ENCODE measurements at places on chromosomes 1 and 21.

DNA sequence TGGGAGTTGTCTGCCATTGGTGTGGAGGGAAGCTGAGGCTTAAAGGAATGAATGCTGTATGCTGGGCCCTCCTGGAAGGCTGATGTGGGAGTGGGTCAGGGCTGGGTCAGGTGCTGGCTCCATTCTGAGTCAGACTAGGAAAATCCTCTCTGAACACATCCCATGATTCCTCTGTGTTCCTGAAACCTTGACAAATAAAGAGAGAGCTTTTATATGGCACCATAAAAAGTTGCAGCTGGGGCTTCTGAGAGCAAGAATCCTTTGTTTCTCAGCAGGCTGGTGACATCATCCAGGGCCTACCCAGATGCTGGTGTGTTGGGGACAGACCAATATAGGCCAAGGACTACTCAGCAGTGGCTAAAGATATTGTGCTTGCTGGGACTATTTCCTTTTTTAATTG lies 27.8 kb upstream of the NFASC start:
- no peak for DNase-seq

DNA sequence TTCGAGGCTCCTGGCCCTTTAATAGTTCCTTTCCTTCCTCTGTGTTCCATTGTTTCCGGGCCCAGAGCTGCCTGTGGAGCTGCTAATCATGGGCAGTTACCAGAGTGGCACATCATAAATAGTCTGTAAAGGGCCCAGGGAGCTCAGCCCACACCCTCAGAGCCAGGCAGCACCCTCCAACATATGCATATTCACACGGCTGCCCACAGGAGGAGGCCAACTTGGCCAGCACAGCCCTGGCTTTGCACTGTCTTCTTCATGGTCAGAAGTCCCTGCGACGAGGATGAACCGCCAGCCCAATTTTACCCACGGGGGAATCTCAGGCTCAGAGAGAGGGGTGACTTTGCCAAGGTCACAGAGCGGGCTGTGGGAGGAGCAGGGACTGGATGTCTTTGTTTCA lies 172.5 kb downstream of the TRABD2B start:
- DNase-seq, result no peak

DNA sequence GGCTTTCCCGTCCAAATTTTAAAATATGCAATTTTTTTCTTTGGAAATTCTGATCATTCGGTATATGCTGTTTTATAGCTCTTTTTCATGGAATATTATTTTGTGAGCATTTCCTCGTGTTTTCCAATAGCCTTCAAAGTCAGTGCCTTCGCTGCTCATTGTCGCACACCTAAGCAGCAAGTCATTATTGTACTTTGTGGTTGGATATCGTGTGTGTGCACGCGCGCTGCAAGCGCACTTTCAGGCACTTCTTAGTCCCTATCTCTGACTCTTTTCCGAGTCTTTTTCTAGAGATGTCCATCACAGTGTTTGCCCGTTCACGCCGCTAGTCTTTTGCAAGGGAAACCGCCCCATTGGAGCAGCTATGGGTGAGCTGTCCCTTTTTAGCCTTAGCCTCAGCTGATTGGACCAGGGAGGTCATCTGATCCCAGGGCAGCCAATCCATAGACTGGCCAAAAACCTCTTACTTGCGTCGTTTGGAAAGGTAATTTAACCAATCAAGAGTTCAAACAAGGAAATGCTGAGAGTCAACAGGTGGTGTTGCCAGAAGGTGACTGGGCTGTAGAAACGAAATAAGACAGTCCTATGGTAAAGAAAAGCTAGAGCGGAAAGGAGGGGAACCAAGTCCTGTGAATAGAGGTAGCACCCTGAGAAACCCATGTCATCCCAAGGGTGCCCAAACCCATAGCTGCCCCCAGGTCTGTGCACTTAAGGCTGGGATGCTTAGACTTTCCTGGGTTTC lies 710 bp upstream of the HYI start:
- DNase-seq, result peak; percentile 35

DNA sequence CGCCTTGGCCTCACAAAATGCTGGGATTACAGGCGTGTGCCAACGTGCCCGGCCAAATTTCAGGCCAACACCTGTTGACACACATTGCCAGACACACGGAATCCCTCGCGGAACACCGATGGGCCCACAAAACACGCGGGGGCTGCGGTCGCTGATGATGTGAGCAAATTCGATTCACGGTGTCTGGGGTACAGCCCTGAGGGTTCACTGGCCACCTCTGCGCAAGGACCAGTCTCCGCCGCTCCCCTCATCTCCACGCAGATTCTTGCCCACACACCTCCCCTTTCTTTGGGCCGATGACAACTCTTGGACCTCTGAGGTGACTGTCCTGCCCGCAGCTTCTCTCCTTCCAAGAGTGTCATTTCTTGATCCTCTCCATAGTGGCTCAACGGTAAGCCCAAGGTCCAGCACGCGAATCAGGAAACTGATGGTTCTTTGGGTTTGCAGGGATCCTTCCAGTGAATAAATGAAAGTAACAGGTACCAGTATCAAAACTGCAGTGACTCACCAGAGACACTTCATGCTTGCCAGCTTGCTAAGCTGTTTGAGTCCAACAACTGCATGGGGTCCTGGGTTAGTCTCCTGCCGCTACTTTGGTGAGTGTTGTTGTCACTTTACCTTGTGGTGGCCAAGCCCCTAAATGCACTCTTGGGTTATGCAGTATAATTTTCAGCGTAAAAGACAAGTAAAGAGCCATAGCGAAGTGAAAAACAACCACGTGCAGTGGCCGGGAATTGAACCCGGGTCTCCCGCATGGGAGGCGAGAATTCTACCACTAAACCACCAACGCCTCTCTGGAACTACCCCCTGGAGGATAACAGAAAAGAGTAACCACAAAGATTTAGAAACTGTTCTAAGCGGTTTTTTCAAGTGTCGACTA lies 11.0 kb upstream of the RNU1-3 start:
- DNase-seq, result no peak

GRCh38 chr1:37458551-37458950 lies 15.8 kb upstream of the ZC3H12A start:
- no peak for DNase-seq

DNA sequence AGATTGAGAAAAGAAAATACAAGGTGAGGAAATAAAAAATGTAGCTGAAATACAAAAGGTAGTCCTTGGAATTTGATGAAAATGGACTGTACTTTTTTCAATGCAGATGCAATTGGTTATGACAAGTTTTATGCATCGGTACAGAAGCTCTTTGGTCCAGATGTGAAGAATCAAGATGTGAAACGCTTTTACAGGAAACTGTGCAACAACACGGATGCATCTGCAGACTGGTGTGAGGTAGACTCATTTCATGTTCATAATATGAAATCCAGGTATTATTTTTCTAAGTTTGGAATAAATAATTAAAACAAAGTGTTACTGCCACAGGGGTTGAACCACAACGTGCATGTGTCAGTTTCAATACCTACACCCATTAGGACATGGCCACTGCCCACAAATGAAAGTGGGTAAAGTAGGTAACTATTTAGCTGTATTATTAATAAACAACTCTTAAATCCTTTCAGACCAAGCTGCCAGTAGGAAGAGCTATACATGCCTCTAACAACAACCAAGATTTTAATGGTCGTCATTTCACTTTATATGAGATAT lies 8.4 kb downstream of the WDR64 start:
- DNase-seq, result no peak

- DNase-seq, result no peak
These were observed 15.8 kb upstream of the RIPPLY3 start for GRCh38 chr21:36990508-36991205.

- DNase-seq, result no peak
These were observed 12.2 kb upstream of the ID3 start for GRCh38 chr1:23571465-23571864.

- DNase-seq, result no peak
These were observed 4.6 kb downstream of the SLC37A1 start for GRCh38 chr21:42518215-42518614.

DNA sequence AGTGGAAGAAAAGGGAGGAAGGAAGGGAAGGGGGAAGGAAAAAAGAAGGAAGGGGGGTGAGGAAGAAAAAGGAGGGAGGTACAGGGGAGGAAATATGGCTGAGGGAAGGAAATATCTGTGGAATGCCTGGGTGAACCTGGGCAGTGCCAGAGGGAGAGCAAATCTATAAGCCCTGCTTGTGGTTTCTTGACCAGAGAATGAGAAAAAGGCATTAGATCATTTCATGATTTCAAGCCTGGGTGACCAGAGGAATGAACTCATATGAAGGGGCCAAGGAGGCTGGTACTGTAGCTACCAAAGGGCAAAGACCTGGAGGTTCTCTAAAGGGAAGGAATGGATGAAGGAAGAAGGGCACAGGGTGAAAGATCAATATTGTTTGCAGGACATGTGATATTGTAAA lies 31.4 kb downstream of the GNG12 start:
- no peak for DNase-seq

GRCh38 chr1:86848654-86849053 lies 65.3 kb downstream of the SELENOF start:
- no peak for DNase-seq

- DNase-seq, result no peak
These were observed 115.4 kb upstream of the TIAM1 start for GRCh38 chr21:31459457-31459856.

DNA sequence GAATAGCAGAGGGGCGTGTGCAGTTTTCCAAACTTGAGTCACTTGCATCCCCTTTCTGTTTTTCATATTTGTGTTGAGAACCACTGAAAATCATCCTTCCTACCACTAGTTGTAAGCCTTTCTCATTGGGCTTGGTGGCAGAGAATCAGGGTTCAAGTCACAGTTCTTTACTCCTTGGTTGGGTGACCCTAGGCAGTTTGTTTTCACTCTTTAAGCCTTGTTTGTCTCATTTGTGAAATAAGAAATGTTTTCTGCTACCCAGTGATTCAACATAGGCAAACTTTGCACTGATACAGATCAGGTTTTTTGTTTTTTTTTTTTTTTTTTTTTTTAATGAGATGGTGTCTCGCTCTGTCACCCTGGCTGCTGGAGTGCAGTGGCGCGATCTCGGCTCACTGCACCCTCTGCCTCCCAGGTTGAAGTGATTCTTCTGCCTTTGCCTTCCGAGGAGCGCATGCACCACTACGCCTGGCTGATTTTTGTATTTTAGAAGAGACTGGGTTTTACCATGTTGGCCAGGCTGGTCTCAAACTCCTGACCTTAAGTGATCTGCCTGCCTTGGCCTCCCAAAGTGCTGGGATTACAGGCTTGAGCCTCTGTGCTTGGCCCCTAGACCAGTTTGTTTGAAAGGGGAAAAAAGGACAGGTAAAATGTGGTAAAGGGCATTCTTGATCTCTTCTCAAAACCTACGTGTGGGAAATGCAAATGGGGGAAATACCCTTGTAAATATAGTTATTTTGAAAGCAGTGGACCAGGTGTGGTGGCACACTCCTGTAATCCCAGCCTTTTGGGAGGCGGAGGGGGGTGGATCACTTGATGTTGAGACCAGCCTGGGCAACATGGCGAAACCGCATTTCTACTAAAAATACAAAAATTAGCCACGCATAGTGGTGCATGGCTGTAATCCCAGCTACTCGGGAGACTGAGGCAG lies 3.2 kb downstream of the CLIC4 start:
- DNase-seq, result no peak

GRCh38 chr1:20472121-20472520 lies 13.9 kb downstream of the CAMK2N1 start:
- DNase-seq, result no peak

- DNase-seq, result no peak
These were observed 65.3 kb upstream of the ZNF326 start for GRCh38 chr1:89929467-89930063.

- no peak for DNase-seq
These were observed 17.0 kb downstream of the SRRM1 start for GRCh38 chr1:24659993-24660665.

DNA sequence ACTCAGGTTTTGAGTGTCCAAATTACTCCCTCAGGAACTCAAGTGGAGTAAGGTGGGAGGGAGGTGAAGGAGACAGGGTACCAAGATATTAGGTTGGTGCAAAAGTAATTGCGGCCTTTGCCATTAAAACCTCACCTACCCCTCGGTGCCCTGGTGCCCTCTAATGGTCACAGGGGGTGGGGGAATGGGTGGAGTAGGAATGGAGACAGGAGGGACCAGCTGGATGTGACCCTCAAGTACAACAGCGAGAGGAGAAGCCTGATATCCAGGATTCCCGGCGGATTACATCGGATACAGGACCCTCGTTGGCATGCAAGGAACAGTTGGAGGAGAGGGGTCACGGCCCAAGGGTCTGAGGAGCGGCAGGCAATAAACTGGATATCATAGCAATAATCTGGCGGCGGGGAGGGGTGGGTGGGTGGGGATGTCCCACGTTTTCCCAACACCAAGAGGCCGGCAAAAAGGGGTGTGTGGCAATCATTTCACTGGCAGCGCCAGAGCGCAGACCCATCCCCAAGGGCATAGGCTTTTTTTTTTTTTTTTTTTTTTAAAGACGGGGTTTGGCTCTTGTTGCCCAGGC lies 4.3 kb upstream of the ZBTB7B start:
- no peak for DNase-seq

DNA sequence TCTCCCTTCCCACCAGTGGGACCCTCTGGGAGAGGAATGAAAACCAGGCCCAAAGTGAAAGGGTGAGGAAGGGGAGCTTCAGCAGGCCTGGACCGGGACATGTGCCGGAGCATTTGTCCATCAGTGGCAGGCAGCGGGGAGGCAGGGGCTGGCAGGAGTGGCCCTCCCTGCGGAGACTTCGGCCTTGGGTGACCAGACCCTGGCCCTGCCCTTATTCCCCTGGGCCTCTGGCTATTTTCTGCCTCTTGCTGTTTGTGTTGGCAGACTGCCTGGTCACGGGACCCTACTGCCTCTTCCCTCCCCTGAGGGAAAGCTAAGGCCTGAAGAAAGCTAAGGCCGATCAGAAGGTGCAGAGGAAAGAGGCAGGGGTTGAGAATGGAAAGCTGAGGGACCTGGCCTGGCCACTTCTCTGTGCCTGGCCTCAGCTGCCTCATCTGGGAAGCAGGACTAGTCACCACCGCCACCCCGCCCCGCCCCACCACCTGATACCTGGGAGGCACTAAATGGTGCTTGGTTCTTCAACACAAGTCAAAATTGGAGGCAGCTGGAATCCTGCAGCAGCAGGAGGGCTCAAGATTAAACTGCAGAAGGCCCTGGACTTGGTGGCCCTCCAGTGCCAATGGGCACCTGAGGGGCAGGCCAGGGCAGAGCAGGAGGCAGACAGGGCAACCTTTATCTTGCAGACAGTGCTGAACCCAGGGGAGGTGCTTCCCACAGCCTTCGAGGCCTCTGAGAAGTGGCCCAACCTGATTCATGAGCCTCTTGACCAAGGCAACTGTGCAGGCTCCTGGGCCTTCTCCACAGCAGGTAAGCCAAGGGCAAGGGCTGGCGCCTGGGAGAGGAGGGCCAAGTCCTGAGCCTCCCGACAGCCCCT lies 7.9 kb downstream of the TINAGL1 start:
- DNase-seq, result no peak
